NCI-H1105 (cell line): ENCODE measurements at places on chromosomes 13 and 19.

- DNase-seq = no peak
These were observed 7.1 kb downstream of the QTRT1 start for GRCh38 chr19:10708291-10708690.

DNA sequence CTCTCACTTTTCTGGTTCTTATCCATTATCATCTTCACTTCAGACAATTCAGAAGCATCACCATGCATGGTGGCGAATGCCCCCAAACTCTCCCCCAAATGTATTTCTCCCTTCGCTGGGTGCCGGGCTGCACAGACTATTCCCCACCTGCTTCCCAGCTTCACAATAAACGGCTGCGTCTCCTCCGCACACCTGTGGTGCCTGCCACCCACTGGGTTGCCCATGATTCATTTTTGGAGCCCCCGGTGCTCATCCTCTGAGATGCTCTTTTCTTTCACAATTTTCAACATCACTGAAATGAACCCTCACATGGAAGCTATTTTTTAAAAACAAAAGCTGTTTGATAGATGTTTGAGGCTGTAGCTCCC, 2.8 kb upstream of the F10 start:
- DNase-seq = no peak

DNA sequence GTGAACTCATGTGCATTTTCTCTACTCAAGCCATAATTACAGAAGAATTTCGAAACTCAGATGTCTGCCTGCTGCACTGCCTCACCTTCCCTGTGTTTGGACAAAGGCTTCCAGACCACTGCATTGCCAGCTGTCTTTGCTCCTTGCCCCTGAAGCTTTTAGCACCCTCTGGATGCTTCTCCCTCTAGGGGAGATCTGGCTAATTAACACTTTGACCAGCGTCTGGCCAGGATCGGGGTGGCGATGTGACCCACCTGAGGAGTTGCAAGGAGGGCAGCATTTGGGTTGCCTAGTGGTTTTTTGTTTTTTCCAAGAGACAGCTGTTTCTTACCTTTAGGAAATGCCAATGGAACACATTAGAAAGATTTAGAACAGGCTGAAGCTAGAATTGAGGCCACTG, 127.7 kb upstream of the ZNF536 start:
- no peak for DNase-seq

- no peak for DNase-seq
These were observed 8.2 kb upstream of the SIAH3 start for GRCh38 chr13:45859705-45860104.

DNA sequence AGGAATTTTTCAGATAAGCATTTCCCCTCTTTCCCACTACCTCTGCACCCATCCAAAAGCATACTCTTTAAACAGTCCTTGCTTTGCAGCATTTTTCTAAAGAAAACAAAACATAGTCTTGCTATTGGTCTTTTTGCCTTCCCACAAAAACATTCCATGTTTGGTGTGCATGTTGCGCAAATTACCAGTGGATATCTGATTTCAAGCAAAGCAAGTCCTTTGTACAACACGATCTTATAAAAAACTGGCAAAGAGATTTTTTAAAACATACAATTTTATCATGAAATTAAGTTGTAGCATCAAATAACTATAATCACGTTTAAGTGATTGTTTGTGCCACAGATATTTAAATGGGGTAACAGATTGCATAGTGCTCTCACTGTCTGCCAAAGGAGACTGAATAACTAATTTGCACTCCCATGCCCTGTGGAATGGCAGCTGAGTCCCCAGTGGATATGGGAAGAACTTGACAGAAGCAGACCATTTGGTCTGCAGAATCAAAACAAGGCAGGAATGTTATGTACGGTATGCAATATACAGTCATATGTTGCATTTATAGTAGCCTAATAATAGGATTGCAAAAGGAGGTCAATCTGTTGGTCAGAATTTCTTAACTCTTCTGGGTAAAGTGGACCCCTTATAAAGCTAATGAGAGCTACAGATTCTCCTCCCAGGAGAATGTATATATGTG, 285.7 kb downstream of the TBC1D4 start:
- no peak for DNase-seq

GRCh38 chr19:19276386-19276785, 3.3 kb upstream of the TM6SF2 start:
- DNase-seq = no peak

DNA sequence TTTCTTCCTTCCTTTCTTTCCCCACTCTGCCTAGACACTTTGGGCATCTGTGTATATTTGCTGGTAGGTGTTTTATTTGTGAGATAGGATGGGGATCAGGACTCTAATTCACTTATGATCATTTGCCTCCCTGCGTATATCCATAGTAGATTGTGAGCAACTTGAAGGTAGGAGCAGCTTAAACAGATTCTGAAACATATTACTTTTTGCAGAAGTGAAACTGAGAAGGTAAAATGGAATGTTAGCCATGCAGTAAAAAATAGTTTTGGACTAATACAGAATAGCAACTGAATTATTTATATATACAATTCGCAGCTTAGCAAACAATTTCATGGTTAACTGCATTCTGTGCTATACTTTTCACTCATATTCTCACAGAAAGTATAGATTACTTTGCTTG, 38.7 kb downstream of the RNF6 start:
- no peak for DNase-seq

DNA sequence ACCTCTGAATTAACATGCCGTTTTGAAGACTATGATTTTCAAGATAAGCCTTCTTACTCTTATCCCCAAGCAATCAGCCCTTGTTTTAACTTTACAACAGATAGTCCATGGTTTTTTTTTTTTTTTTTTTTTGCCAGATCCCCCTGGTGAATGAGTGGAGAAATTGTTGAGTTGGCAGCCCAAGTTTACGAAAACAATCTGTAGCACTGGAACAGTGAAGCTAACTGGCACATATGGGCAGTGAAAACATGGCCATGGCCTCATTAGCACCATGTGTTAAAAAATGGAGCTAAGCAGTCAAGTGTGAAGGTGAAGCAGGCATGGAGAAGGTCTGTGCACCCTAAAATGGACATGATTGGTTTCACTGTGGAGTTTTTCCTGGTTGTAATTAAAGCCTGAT, 812.1 kb upstream of the MIR17HG start:
- no peak for DNase-seq

DNA sequence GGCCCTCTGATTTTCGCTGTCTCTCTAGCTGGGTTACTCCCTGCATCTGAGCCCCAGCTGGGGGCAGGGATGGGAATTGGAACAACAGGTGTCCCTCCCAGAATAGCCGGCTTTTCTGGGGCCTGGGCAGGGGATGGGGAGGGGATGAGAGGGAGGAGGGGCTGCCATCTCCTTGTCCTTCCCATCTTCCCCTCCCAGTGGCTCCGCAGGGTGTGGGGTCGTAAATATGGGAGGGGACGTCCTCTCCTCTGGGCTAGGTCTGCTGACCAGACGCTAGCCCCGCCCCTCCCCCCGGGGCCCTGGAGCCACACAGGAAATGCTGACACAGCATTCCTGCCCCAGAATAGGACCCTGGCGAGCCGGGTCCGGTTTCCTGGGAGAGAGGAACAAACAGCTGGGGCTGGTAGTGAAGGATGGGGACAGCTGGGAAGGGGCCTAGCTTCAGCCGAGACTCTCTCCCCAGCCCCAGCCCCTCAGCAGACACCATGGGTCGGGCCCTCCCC, 1.1 kb downstream of the RYR1 start:
- DNase-seq = no peak

DNA sequence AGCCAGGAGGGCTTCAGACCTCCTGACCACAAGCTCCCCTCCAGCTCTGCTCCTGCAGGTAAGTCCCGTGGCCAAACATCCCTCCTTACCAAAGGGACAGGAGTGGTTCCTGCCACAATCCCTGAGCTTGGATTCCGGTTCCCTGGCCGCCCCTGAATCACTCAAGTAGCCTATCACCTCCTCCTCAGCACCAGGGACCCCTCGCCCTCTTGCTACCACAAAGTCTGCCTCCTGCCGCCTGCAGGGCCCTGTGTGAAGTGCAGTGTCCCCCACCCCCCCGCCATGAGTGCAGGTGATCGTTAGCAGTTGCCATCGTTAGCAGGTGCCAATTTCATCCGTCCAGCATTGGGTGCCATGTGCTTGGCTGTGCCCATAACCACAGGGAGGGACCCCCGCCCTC, 40.8 kb upstream of the RANBP3 start:
- DNase-seq = no peak

DNA sequence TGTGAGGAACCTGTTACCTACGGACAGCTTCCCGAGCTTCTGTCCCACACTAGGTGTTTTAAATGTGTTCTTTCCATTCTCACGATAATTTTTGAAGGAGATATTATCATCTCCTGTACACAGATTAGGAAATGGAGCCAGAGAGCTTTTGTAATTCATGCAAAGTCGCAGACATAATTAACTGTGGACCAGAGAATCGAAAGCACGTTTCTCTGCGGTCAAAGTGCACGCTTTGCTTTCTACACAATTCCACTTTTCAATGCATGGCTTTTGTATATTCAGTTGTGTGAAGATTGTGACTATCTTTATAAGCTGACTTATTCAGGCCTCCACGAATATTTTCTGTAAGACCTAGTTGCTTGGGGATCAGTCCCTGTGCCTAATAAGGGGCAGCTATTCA, 81.7 kb upstream of the SLC10A2 start:
- DNase-seq = no peak

- no peak for DNase-seq
These were observed 358.6 kb downstream of the DCT start for GRCh38 chr13:94120878-94121277.
